Natural killer cell treated with Interleukin-12 subunit alpha and Interleukin-12 subunit beta and Interleukin-15 and Interleukin-18, amount 100 ng/mL, for 72 hours (primary cell): ENCODE measurements at places on chromosomes 1 and 21. TPM values are rescaled to one million over a fixed set of nuclear protein-coding genes. Genes with fewer than 3 reads are reported as not detected.
A peak's percentile ranks its signal among the peaks of the same experiment; 100 is the strongest.

DNA sequence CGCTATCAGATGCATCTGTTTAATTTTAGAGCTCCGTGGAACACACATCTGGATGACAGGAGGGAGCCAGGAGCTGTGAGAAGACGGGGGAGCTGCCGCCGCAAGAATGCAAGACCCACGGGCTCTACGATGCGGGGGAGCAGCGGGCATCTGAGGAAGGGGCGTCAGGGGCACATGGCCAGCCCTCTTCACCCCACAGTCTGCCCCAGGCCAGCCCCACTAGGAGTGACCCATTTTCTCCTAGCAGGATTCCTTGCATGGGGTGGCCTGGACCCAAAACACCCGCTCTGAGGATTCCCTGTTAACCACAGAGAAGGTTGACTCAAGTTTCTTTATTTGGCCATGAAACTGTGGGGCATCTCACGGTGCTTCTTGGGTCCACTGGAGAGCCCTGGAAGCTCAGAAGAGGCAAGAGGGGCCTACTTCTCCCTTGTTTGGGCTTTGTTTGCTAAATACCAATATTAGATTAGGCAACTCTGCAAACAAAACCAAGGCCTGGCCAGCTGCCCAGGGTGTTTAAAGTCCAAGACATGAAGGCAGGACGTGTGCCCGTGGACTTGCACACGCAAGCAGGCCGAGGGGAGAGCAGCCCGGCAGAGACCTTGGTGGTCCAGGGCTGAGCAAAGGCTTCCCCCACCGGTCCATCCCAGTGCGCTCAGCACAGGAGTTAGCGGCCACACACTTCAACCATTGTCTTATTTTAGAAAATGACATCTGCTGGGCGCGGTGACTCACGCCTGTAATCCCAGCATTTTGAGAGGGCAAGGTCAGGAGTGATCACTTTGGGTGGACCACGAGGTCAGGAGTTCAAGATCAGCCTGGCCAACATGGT, 89.8 kb downstream of the DHRS3 start:
- no peak for DNase-seq
- no peaks in the 10 kb centered on the region for H3K36me3 ChIP-seq
- H3K27ac ChIP-seq: no peak overlapping the region
- H3K27me3 ChIP-seq: no peaks in the 10 kb centered on the region

DNA sequence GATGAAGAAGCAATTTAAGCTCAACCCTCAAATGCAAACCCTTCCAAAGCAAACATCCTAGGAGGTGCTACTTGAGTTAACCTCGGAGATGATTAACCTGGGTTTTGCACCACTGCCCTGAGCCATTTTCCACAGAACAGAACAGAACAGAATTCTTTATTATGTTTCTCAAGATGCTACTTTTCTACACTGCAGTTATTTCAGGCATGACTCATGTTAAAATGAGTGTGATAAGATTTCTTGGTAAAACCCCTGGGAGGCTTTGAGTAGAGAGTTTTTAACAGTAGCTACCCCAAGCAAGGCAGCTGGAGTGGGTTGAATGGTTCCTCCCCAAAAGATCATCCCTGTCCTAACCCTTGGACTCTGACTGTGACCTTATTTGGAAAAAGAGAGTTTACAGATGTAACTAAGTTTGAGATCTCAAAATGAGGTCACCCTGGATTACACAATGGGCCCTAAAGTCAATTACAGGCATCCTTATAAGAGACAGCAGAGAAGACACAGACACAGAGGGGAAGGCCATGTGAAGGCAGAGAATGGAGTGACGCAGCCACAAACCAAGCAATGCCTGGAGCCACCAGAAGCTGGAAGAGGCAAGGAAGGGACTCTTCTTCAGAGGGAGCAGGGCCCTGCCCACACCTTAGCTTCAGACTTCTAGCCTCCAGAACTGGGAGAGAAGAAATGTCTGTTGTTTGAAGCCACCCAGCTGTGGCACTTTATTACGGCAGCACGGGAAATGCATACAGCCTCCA, 153.4 kb downstream of the ETS2 start:
- peak; percentile 12 for DNase-seq
- peaks cover 14% of the 10 kb centered on the region for H3K27me3 ChIP-seq
- H3K36me3 ChIP-seq: no peaks in the 10 kb centered on the region
- H3K4me3 ChIP-seq: peak overlapping the region; percentile 30

DNA sequence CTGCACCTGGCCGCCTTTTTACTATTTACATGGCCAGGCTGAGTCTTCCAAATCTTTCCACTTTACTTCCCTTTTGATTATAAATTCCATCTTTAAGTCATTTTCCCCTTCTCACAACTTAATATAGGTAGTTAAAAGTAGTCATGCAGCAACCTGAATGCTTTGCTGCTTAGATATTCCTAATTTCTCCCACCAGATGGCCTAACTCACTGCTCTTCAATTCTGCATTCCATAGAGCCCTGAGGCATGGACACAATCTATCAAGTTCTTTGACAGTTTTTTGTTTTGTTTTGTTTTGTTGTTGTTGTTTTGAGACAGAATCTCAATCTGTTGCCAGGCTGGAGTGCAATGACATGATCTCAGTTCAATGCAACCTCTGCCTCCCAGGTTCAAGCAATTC, 21.7 kb upstream of the FAAH start:
- no peak for DNase-seq
- H3K4me3 ChIP-seq: no peak overlapping the region
- peaks cover 12% of the 10 kb centered on the region for H3K36me3 ChIP-seq
- no peaks in the 10 kb centered on the region for H3K27me3 ChIP-seq
- H3K27ac ChIP-seq: no peak overlapping the region

GRCh38 chr1:193787061-193787460, 600.6 kb upstream of the B3GALT2 start:
- no peaks in the 10 kb centered on the region for H3K4me1 ChIP-seq
- DNase-seq: no peak
- no peak overlapping the region for H3K27ac ChIP-seq
- H3K27me3 ChIP-seq: no peaks in the 10 kb centered on the region
- H3K4me3 ChIP-seq: no peak overlapping the region

GRCh38 chr1:55046871-55047270, 7.5 kb downstream of the PCSK9 start:
- H3K4me1 ChIP-seq: no peaks in the 10 kb centered on the region
- H3K36me3 ChIP-seq: no peaks in the 10 kb centered on the region
- no peak for DNase-seq
- no peak overlapping the region for H3K4me3 ChIP-seq
- peaks cover 9% of the 10 kb centered on the region for H3K27me3 ChIP-seq
- H3K27ac ChIP-seq: no peak overlapping the region

DNA sequence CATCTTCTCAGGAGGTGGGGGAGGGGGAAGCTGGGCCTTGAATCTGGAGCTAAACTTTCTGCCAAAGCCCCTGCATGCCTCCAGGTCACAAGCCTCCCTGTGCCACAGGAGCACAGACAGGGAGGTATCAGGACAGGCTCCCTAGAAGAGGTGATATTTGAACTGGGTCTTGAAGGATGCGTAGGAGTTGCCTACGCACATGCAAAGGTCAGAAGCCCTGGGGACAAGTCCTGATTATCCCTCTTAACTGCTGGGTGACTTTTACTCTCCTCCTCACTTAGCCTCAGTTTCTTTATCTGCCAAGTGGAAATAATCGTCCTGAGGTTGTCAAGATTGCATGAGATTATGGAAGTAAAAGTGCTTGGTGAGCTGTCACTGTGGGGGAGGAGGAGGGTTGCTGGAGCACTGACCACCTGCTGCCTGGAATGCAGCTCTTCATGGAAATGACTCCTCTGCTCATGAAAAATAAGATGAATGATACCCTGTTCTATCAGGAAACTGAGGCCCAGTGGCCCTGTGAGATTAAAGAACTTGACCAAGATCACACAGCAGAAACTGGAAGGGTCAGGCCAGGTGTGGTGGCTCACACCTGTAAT, 50.6 kb upstream of the LAPTM5 start:
- peaks cover 54% of the 10 kb centered on the region for H3K27me3 ChIP-seq
- H3K4me1 ChIP-seq: no peaks in the 10 kb centered on the region

Gene OR2L5
- not detected for total RNA-seq

Gene STUM
- total RNA-seq: not detected

Gene LCE3E
- total RNA-seq: not detected
